ENCODE measurements at places on chromosomes 3 and 15. TPM values are rescaled to one million over a fixed set of nuclear protein-coding genes. Genes with fewer than 3 reads are reported as not detected.
A peak's percentile ranks its signal among the peaks of the same experiment; 100 is the strongest.

Gene GOLGA8M
- under 0.01 TPM for total RNA-seq

Gene TEX55
- total RNA-seq: not detected

DNA sequence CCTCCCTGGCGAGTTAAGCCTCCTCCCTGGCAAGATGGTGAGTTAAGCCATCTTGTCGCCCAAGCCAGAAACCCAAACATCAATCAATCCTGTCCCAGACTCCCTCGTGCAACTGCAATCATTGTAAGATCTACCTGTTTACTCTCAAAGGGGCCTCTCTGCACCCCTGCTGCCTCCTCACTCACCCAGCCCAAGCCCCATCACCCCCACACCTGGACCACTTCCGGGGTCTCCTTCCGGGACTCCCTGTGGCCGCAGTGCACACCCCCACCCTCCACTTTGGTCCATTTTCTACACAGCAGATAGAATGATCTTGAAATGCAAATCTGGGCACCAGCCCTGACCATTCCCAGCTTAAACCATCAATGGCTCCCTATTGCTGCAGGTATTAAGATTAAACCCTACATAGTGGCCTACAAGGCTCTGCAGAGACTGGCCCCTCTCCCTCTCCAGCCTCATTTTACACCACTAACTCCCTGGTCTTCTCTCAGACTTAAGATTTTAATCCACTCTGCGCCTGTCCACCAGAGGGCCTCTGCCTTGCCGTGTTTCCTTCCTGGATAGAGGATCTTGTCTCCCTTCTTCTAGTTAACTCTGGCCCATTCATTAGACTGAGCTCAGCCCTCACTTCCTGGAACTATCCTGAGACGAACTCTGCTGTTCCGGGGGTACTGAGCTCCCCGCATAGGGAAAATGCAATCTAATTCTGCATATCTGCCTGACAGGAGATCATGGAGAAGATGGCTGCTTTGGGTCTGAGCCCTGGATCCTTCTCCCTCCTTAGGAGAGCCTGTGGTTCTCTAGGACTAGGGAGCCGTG lies 41.9 kb upstream of the SLC6A1 start:
- peak; percentile 42 for DNase-seq
- peaks cover 25% of the 10 kb centered on the region for H3K27me3 ChIP-seq
- no peak overlapping the region for H3K4me3 ChIP-seq
- H3K36me3 ChIP-seq: no peaks in the 10 kb centered on the region

Gene SAMMSON
- not detected for total RNA-seq

- H3K36me3 ChIP-seq: peaks cover 7% of the 10 kb centered on the region
- no peak for DNase-seq
- no peak overlapping the region for H3K27ac ChIP-seq
- H3K4me3 ChIP-seq: no peak overlapping the region
- peaks cover 4% of the 10 kb centered on the region for H3K4me1 ChIP-seq
- no peaks in the 10 kb centered on the region for H3K27me3 ChIP-seq
Observed at GRCh38 chr15:58919232-58919631, 14.2 kb downstream of the SLTM start.

DNA sequence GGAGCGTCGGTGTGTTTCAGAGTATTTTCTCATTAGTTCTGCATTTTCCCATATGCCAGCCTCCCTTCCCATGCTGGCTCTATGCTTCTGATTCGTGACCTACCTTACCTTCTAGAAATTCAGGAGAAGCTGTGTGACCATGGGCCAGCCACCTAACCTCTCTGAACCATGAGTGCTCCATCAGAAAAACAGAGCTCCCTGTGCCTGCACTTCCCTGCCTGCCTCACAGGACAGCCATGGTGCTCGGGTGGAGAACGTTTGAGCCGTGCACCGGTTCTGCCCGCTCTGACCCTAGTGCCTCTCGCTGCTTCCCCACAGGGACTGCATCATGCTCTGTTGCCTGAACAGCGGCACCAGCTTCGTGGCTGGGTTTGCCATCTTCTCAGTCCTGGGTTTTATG lies 74.5 kb upstream of the SLC6A1 start:
- no peaks in the 10 kb centered on the region for H3K4me1 ChIP-seq
- no peaks in the 10 kb centered on the region for H3K36me3 ChIP-seq

Gene GRIP2
- total RNA-seq: under 0.01 TPM

Gene MESP2
- total RNA-seq: 0.28 TPM

Gene RBMS3
- total RNA-seq: 127 TPM

Gene LMCD1
- 50.0 TPM for total RNA-seq

DNA sequence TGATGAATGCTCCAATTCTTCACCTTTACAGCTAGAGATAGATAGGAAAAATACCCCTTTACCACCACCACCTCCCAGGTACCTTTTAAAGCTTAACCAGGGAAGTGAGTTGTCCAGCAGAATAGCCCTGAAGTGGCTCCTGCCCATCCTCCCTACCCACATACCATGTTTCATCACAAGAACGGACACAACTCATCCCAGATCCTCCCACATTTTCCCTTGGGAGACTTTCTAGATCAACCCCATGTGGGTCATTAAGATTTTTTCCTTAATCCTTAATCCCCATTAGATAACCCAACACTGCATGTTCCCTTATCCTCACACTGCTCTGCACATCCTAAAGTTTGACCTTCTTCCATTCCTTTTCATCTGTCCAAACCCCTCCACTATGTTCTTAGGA lies 69.3 kb downstream of the CHST2 start:
- H3K27me3 ChIP-seq: peaks cover 5% of the 10 kb centered on the region
- H3K4me1 ChIP-seq: no peaks in the 10 kb centered on the region
- H3K27ac ChIP-seq: no peak overlapping the region
- no peak for DNase-seq

Gene P2RY14
- total RNA-seq: not detected

DNA sequence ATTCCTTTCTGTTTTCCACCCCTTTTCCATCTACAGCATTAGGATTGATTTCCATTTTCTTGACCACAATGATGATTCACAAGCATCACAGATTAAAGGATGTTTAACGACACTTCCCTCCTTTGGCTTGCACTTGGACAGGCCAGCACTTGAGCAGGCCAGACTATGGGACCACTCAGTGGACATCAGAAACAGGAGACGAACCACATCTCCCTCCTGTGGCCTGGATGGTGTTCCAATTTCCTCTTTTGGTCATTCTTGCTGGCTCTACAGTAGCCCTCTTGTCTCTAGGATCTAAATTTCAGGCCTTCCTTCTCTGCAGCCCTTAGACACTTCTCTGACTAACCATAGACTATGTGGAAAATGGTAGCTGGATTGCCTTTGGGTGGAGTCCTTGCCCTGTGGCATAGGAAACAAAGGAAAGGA lies 78.8 kb upstream of the BOC start:
- H3K36me3 ChIP-seq: no peaks in the 10 kb centered on the region
- no peak overlapping the region for H3K4me3 ChIP-seq
- H3K27me3 ChIP-seq: peaks cover 9% of the 10 kb centered on the region
- H3K4me1 ChIP-seq: peaks cover 4% of the 10 kb centered on the region

- no peaks in the 10 kb centered on the region for H3K27me3 ChIP-seq
- no peaks in the 10 kb centered on the region for H3K36me3 ChIP-seq
- H3K4me1 ChIP-seq: peaks cover 9% of the 10 kb centered on the region
- no peak overlapping the region for H3K4me3 ChIP-seq
- H3K27ac ChIP-seq: no peak overlapping the region
- DNase-seq: peak; percentile 44
Observed at GRCh38 chr3:52872245-52872644, 25.1 kb downstream of the STIMATE start.

Gene MCF2L2
- under 0.01 TPM for total RNA-seq

DNA sequence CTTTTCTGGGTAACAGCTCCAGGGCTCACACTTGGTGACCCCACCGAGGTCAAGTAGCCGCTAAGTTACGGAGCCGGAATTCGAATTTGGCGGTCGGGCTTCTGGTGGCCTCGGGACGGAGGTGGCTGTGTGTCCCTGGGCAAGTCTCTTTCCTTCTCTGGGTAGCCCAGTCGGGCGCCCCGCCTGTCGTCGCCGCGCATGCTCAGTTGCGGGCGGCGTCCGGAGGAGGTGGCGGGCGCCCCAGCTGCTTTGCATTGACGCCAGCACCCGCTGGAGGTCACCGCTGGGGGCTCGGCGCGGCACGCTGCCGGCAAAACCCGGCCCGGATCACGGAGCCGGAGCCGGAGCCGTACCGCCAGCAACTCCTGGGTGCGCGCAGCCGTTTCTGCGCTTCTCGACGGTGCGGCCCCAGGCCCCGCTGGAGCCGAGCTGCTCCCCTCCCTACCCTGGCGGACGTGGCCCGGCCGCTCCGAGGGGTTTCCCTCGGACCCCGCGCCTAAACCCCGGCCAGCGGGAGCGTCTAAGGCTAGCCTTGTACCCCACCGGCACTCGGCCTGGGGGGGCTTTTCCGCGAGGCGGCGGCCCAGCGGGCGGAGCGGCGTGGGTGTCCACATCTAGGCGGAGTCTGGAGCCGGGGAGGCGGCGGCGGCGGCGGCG lies 474 bp upstream of the PDE8A start:
- peaks cover 5% of the 10 kb centered on the region for H3K4me1 ChIP-seq
- no peaks in the 10 kb centered on the region for H3K27me3 ChIP-seq
- peak overlapping the region; percentile 82 for H3K27ac ChIP-seq
- peak overlapping the region; percentile 88 for H3K4me3 ChIP-seq
- peak; percentile 96 for DNase-seq
- H3K36me3 ChIP-seq: no peaks in the 10 kb centered on the region

GRCh38 chr15:70575231-70576226 lies 187.8 kb downstream of the UACA start:
- H3K4me3 ChIP-seq: no peak overlapping the region
- H3K4me1 ChIP-seq: no peaks in the 10 kb centered on the region
- no peak overlapping the region for H3K27ac ChIP-seq

Gene CCDC39
- total RNA-seq: not detected

GRCh38 chr3:68256635-68257223 lies 602.3 kb upstream of the SUCLG2 start:
- DNase-seq: no peak
- no peak overlapping the region for H3K4me3 ChIP-seq
- no peaks in the 10 kb centered on the region for H3K4me1 ChIP-seq

- peaks cover 4% of the 10 kb centered on the region for H3K4me1 ChIP-seq
- H3K36me3 ChIP-seq: peaks cover 6% of the 10 kb centered on the region
- no peak overlapping the region for H3K27ac ChIP-seq
- DNase-seq: no peak
- no peak overlapping the region for H3K4me3 ChIP-seq
Observed at GRCh38 chr3:186070550-186070949, 38.3 kb downstream of the ETV5 start.

GRCh38 chr3:62873451-62873760 lies 1.8 kb downstream of the CADPS start:
- peaks cover 11% of the 10 kb centered on the region for H3K27me3 ChIP-seq
- no peak overlapping the region for H3K27ac ChIP-seq
- no peak overlapping the region for H3K4me3 ChIP-seq
- DNase-seq: no peak
- H3K36me3 ChIP-seq: no peaks in the 10 kb centered on the region

Gene BBX
- 87.5 TPM for total RNA-seq

DNA sequence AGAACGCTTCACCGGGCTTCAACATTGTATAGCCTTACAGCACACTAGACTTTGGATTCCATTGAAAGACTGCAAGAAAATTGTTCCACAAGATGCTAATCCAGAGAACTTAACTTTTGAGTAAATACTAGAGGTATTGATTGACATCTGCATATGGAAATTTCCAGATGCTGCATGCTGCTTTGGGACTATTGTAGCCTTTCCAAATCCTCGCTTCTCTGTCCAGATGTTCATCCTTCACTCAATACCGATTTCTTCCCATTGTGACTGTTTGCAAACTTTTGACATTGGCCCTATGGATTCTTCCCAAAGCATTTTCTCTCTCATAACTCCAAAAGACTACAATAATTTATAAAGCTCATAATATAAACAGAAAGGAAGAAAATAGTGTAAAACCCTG lies 41.4 kb downstream of the COL6A6 start:
- DNase-seq: no peak
- H3K36me3 ChIP-seq: no peaks in the 10 kb centered on the region
- no peaks in the 10 kb centered on the region for H3K4me1 ChIP-seq
- H3K4me3 ChIP-seq: no peak overlapping the region
- no peaks in the 10 kb centered on the region for H3K27me3 ChIP-seq

Gene PPP1R2
- total RNA-seq: 36.0 TPM

Gene FAH
- 48.6 TPM for total RNA-seq

GRCh38 chr15:27081676-27082418 lies 110.9 kb downstream of the GABRG3 start:
- DNase-seq: no peak
- no peaks in the 10 kb centered on the region for H3K4me1 ChIP-seq
- H3K36me3 ChIP-seq: no peaks in the 10 kb centered on the region
- no peak overlapping the region for H3K4me3 ChIP-seq
- H3K27me3 ChIP-seq: no peaks in the 10 kb centered on the region
- H3K27ac ChIP-seq: no peak overlapping the region

Gene TRIM42
- total RNA-seq: not detected

Gene AMIGO3
- total RNA-seq: not detected

DNA sequence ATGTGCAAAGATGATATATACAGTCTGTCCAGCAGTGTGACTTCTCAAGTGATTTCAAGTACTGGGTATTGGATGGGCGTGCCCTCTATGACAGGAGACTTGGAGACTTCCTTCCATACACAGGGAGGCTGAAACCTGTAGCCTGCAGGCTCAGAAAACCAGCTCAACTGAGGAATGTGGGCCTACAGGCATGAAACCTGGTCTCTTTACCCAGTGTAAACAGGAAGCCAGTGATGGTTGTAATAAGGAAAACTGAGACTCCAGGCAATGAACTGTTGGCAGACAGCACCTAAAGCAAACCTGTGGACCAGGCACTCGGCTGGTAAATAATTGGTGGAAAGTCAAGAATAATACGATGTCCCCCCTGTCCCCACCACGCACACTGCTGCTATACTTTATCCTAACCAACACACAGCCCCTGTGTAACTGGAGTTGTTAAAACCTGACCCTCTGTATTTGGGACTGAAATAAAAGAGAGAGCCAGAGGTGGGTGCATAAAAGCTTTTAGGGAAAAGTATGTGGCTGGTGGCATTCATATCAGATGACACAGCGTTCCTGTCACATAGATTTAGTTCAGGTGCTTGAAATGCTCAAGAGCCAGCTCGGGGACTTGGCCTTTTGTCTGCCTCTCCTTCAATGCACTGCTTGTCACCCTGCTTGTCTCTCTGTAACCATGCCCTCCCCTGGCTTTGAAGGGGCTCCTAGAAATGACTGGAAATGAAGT lies 144.7 kb downstream of the TPRG1 start:
- H3K4me1 ChIP-seq: no peaks in the 10 kb centered on the region
- no peak overlapping the region for H3K4me3 ChIP-seq
- no peak overlapping the region for H3K27ac ChIP-seq
- DNase-seq: no peak

Gene SERPINI2
- total RNA-seq: not detected

Gene ANKRD63
- total RNA-seq: under 0.01 TPM

DNA sequence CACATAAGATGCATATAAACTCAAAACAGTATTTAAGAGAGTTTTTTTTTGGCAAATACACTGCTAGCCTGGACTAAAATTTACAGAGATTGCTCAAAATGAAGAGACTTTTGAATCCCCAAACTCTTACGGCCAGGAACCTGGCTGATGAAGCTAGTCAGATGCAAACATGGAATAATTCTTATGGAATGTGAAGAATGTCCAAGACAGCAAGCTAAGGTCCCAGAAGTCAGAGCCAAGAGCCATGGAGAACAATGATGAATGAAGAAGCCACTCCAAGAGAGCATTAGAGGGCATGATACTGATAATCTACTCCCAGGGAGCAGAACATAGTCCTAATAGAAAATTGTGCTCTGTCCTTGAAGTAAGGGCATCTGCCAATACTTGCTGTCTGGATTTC lies 705.5 kb downstream of the DIPK2A start:
- H3K36me3 ChIP-seq: no peaks in the 10 kb centered on the region
- H3K4me1 ChIP-seq: no peaks in the 10 kb centered on the region
- no peak overlapping the region for H3K4me3 ChIP-seq
- H3K27ac ChIP-seq: no peak overlapping the region

All from IMR-90 (cell line).